ENCODE measurements at places on chromosomes 16 and 17.

- DNase-seq = no peak
Observed at GRCh38 chr16:84137287-84137686, 7.7 kb downstream of the HSDL1 start.

DNA sequence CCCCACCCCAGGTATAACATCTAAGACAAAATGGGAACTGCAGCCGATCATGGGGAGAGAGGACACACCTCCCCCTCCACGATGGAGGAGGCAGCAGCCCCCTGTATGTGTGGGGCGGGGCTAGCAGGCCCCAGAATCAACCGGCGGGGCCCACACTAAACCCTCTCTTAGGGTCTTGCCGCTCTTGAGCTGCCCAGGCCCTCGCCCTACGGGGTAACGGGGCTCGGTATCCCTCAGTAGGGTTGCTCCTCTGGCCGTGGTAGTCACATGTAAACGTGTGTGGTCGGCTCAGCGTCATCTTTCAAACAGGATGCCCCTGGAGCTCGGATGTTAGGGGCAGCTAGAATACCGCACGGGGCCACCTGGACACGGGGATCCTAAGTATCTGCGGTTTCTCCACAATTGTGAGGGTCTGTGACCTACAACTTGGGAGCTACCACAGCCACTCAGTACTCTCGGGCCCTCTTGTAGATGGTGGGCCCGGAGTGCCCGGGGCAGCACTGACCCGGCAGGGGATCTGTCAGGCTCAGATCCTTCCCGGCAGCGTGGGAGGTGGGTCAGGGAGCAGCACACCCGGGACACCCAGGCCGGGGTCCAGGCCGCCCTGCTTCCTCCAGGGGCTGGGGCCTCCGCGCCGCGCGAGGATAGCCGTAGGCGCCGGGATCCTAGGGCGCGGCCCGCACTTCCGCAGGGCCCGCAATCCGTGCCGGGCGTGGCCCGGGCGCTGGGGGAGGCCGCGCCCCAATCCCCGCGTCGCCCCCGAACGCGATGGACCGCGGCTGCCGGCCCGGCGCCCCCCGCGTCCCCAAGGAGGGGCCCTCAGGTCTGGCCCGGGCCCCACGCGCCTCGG is 781 bp downstream of the ARHGDIA start:
- DNase-seq = peak; percentile 79

DNA sequence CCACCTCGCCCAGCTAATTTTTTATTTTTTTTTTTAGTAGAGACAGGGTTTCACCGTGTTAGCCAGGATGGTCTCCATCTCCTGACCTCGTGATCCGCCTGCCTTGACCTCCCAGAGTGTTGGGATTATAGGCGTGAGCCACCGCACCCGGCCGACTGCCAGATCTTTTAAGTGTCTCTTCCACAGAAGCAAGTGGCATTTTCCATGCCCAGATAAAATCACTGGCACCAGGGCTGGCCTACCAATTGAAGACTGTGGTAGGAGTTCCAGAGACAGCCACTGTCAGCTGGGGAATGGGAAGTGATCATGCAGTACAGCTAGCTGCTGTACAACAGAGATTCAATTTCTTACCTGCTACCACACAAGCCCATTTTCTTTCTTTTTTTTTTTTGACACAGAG is 17.9 kb downstream of the CNP start:
- no peak for DNase-seq

GRCh38 chr16:71464231-71464630 is 2.2 kb upstream of the ZNF23 start:
- no peak for DNase-seq

DNA sequence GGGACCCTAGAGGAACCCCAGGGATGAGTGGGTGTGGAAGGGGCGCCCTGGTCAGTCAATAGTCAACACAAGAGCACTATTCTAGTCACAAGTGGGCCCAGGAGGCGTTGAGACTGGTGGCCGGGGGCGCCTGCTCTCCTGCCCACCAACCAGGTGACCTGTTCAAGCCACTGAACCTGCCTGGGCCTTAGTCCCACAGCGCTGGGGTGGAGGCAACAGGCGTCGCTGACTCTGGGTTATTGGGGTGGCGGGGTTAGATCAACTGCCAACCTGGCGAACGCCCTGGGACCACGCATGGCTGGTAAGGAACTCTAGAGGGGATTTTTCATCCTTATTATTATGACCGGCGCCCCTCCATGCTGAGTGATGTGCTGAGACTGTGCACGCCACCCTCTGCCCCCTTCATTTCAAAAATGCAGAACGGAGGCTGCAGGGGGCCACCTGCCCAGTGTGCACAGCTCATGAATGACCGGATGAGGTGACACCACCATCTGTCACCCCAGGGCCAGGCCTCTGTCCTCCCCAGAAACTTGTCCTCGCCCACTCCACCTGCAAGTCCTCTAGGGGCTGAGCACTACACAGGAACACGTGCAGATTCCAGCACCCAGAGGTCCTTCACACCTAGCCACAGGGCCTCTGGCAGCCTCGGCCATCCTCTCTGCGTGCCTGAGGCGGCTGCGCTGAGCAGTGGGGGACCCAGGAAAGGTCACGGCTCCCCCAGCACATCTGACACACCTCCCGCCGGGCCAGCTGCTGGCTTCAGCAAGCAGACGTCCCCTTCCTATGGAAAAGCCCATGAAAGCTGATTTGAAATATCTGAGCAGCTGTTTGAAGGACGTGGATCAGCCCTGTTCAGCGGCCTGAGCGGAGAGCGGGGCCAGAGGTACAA is 51.6 kb upstream of the DNAH17 start:
- DNase-seq = no peak

- DNase-seq = no peak
Observed at GRCh38 chr16:56789360-56789759, 59.4 kb downstream of the NUP93 start.

DNA sequence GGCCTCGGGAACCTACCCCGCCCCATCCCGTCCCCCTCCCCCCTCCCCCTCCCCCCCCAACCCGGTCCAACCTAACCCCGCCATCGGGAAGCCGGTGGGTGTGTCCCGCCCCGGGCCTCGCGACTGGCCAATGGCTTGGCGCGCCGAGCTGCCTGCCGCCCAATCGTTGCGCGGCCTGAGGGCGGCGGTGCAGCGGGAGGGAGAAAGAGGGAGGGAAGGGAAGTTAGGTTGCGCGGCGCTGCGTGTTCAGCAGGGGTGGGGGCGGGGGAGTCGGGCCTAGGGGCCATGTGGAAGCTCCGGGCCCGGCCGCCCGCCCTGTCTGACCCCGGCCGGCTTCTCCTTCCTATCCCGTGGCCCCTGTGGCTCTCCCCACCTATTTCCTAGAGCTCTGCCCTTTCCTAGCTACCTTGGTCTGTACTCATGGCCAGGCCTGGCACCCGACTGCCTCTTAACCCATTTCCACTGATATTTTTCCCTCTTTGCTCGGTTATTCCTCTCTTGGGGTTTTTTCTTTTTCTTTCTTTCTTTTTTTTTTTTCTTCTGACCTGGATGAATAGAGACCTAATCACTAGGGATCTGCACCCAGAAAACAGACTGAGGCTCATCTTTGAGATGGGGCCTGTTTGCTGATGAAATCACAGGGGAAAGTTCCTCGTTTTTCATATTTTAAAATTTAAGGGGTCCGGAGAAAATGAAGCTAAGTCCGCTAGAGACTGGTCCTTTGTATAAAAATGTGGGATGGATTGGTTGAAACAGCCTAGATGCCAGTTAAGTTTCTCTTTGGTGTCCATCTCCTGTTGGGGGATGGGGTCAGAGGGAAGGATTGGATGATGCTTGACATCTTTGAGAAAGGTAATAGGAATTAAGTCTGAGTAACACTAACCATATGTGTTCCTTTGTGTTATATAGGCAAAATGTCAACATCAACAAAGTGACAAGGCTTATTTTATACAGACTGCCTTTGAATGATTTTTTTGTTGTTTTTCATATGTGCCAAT is 1.1 kb downstream of the KPNB1 start:
- DNase-seq = peak; percentile 98

All from activated effector memory CD4-positive, alpha-beta T cell treated with anti-CD3 and anti-CD28 coated beads, Interleukin-2, amount 50 U/mL, for 16 hours (primary cell).